ENCODE measurements at places on chromosomes 2 and 18.

- H3K36me3 ChIP-seq = no peaks in the 10 kb centered on the region
- H3K27me3 ChIP-seq = peaks cover 34% of the 10 kb centered on the region
- H3K4me1 ChIP-seq = peaks cover 52% of the 10 kb centered on the region
- H3K4me3 ChIP-seq = peak overlapping the region; percentile 39
- H3K27ac ChIP-seq = no peak overlapping the region
These were observed 73.6 kb downstream of the SPATS2L start for GRCh38 chr2:200380091-200380561.

DNA sequence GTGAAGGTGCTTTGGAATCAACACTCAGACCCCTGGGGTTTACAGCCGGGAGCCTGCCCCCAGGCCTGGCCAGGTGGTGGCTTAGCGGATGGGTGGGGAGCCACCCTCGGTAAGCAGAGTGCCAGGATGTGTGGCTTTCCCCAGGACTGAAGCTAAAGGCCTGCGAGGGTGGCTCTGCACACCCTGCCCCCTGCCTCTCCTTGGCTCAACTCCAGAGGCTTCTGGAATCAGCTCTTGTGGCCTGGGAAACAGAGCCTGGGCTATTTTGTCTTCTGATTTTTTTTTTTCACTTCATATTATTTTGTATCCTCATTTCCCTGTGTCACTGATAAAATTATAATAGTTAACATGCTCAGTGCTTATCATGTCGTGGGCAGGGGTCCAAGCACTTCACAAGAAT, 79.8 kb downstream of the RHOB start:
- H3K4me3 ChIP-seq = no peak overlapping the region
- no peak overlapping the region for H3K27ac ChIP-seq
- H3K36me3 ChIP-seq = no peaks in the 10 kb centered on the region
- H3K4me1 ChIP-seq = peaks cover 45% of the 10 kb centered on the region

DNA sequence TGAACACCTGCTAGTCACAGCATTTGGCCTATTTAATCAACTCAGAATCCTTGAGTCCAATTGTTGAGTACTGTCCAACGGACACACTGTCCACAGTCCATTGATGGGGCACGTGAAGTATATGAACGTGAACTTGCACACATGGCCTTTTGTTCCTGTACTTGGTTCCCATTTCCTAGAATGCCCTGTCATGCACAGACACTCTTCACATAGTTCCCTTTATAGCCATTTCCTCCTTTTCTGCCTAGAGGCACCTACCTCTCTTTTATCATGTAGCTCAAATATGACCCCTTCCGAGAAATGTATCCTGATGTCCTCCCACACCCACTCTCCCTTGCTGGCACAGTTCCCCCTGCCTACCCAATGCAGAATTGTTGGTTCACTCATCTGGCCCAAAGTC, 8.7 kb upstream of the CRYGA start:
- no peaks in the 10 kb centered on the region for H3K27me3 ChIP-seq
- H3K36me3 ChIP-seq = no peaks in the 10 kb centered on the region
- H3K4me3 ChIP-seq = no peak overlapping the region
- DNase-seq = no peak
- H3K4me1 ChIP-seq = peaks cover 15% of the 10 kb centered on the region

- peaks cover 31% of the 10 kb centered on the region for H3K4me1 ChIP-seq
- no peak overlapping the region for H3K4me3 ChIP-seq
- H3K27ac ChIP-seq = no peak overlapping the region
- H3K36me3 ChIP-seq = no peaks in the 10 kb centered on the region
- peaks cover 48% of the 10 kb centered on the region for H3K27me3 ChIP-seq
- DNase-seq = no peak
These were observed 11.8 kb downstream of the CHPF start for GRCh38 chr2:219531639-219532377.

DNA sequence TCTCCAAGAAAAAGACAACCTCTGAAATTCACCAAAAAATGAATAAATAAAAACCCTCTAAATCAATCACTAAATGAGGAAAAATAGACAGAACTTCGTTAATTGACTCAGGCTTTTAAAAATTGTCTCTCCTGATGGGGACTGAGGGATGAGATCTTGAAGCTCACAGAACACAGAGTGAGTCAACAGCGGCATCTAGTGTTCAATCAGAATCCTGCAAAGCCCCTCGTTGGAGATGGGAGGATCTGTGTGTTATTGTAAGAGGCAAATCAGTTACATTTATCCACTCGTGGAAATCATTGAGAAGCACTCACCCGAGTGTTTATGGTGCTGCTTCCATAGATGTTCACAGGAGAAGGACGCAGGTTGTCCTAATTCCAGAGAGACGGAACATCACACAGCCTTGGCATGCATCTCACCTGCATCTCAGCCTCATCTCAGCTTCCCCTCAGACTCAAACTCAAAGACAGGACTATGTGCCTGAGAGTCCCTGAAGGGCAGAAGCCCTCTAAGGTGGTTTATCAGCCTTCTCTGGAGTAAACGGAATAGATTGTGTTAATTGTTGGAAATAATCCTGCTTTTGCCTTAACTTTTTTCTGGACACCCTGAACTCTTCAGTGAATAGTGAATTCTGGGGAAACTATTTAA, 82.0 kb downstream of the MREG start:
- no peaks in the 10 kb centered on the region for H3K36me3 ChIP-seq
- H3K4me1 ChIP-seq = peaks cover 20% of the 10 kb centered on the region
- no peak overlapping the region for H3K27ac ChIP-seq
- H3K4me3 ChIP-seq = no peak overlapping the region
- DNase-seq = peak; percentile 63
